Retinal pigment epithelial cell (primary cell): ENCODE measurements at places on chromosomes 3 and 15.

GRCh38 chr3:183158551-183159006 lies 4.0 kb downstream of the LAMP3 start:
- peak; percentile 40 for DNase-seq

DNA sequence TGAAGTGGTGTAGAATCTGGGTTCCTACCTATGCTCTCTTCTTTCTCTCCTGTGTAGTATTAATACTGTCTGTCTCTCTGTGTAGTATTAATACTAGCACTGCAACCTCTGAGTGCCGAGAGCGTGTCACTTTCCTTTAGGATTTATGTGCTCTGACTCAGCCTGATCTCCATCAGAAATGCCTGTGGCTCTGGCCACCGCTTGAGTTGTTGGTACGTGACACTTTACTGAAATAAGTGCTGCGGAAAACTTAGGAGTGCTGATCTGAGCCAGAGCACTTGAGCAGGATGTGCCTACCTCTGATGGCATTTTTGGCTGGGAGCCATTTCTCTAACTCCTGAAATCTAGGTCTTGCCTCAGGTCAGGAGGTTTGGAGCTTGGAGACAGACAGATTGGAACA lies 807.4 kb downstream of the SQOR start:
- DNase-seq = no peak

GRCh38 chr15:70348581-70349344 lies 251.0 kb upstream of the TLE3 start:
- DNase-seq = no peak

DNA sequence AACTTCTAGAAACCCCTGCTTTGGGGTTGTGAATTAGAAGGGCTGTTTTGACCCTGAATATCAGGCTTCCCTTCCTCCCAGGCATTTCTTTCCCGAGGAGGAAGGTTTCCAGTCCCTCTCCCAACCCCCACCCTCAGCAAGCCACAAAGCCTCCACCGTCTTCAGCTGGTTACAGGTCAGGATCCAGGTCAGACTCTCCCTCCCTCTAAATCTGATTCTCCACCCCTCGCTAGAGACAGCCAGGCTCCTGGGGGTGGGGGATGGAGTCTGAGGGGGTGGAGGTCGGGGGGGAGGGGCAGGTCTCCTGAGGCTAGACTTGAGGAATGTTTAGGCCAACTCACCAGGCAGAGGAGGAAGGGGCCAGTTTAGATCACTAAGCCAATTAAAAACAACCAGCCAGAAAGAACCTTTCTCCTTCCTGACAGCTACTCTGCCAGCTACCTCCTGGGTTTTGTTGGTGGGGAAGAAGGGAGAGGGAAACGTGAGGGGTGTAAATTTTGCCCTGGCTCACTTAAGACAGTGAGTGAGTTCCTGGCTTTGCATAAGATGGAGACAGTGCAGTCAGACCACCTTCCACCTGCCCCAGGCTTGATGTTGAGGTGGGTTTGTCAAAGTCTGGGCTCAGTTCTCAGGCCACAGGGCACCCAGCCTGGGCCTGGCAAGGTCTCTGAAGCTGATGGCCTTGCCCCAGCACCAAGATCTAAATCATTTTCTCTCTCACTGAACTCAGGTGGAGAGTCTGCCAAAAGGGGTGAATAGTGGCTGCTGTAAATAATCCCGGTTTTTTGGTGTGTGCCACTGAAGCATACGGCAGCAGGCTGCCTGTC lies 19.5 kb downstream of the BMF start:
- peak; percentile 80 for DNase-seq

DNA sequence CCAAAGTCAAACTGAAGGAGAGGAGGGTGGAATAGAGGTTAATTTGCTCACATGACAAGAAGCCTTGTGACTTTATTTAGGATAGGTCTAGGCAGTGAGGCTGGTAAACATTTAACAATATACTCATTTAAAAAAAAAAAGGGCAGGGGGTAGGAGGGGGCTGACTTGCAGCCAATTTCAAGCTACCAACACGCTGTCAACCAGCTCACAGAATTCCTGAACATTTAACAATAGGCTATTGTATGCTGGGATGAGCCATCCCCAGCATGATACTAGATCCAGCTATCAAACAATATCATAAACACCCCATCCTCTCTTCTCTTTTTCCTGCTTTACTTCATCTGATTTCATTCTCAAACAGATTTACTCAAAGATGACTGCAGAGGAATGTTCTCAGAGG lies 1096.3 kb upstream of the CFAP20DC start:
- no peak for DNase-seq

DNA sequence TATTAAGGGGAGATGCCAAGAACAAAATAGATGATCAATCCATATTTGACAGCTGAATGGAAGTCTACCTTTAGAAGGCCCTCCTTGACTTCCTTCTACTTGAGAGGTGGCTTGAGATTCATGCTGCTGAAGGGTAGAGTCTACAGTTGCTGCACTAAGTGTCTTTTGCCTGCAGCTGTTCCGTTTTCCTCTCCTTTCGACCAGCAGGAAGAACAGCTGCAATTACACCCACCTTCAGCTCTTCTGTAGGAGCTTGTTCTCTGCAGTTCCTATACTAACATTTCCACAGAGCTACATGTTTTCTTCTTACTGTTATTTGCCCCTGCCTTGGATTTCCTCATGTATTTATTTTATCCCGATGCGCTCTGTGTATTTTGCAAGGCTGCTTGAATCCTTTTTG lies 79.1 kb downstream of the ARRDC4 start:
- DNase-seq = no peak

- no peak for DNase-seq
Observed at GRCh38 chr15:49315391-49315823, 107.6 kb upstream of the FGF7 start.

DNA sequence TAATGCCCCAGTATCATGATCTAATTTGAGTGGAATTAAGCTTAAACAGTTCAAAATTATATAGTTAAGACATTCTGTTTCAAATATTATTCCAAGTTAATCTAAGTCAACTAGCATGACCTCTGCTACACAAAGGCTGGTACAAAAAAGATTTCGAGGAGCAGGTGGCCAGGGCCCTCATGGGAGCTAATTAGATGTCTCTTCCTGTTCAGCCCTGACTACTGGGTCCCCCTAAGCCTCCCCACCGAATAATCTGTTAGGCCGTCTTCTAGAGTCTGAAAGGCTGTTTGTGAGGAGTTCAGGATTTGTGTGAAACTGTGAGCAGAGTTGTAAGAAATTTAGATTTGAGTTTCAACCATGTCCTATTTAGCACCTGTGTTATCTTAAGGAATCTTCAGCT lies 75.4 kb downstream of the PPM1L start:
- DNase-seq = no peak
